ENCODE measurements at places on chromosomes 2 and 18.

- no peak for DNase-seq
These were observed 189.2 kb downstream of the ZBTB7C start for GRCh38 chr18:48219810-48220499.

GRCh38 chr2:83364264-83364663 is 1094.8 kb downstream of the SUCLG1 start:
- DNase-seq: no peak

GRCh38 chr2:44801289-44801840 is 140.1 kb upstream of the SIX3 start:
- DNase-seq: no peak

- no peak for DNase-seq
These were observed 32.0 kb upstream of the CCDC178 start for GRCh38 chr18:33472509-33472908.

DNA sequence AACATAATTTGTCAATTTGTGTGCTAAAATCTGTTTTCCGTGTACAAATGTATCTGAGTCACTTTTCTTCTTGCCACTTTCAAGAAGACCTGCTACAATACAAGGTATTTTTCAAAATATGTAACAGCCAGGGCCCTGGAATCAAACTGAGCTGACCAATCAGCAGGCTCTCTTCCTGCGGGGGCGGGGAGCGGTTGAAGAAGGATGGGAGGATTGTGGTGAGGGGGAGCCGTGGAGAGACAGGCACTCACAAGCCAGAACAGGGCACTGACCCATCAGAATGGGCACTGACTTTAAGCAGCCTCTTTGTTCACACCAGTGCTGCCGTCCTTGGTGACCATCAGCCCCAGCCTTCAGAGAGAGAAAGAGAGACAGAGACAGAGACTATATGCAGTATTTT is 40.6 kb upstream of the CCNYL1 start:
- DNase-seq: no peak

DNA sequence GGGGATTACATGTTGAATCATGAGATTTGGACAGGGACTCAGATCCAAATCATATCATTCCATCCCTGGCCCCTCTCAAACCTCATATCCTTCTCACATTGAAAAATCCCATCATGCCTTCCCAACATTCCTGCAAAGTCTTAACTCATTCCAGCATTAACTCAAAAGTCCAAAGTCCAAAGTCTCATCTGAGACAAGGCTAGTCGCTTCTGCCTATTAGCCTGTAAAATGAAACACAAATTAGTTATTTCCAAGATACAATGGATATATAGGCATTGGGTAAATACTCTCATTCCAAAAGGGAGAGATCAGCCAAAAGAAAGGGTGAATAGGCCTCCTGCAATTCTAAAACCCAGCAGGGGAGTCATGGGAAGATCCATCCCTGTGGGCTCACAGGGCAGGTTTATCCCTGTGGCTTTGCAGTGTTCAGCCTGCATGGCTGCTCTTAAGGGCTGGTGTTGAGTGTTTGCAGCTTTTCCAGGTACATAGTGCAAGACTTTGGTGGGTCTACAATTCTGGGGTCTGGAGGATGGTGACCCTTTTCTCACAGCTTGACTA is 21.2 kb upstream of the SLC14A1 start:
- DNase-seq: no peak

DNA sequence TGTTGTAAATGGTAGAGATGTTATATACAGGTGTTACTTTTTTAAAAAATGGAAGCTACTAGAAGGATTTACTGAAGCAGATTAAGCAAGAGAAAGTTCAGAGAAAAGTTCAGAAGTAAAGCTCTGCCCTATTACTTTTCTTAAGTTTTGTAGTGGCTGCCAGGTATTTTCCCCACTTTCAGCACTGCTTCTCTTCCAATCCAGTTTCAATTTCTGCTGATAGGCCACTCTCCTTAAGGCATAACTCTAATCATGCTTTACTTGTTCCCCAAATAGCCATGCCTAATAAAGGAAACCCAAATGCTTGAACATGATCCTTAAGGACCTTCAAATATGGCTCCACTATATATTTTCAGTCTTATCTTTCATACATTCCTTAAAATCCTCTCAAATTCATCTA is 880.8 kb upstream of the CDH2 start:
- DNase-seq: no peak

DNA sequence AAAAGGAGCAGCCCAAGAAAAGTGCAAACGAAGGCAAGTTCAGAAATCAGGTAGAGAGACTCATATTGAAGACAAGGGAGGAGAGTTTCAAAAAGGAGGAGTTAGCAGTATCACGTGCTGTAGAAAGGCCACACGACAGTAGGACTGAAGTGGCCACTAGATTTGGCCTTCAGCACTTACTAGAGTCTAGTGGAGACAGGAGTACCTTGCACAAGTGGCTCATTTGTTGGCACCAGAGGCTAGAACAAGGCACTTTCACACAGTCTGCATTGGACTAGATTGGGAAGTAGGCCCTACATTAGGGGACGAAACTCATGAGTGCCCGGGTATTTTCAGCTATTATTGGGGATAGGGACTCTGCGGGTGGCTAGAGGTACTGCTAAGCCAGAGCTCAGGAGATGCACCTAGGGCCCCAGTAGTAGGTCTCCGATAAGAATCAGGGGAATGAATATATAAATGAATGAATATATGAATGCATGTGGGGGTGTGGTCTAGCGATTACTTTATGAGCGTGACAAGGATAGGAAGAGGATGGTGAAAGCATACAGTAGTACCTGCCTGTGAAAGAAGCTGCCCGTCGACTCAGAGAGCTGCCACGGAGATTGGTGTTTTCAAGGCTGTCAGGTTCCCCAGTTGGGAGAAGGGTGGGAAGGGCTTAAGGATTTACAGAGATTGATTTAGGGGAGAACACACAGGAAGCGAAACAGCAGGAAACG is 1.4 kb upstream of the NCOA1 start:
- no peak for DNase-seq

GRCh38 chr2:84966731-84967130 is 4.2 kb upstream of the KCMF1 start:
- no peak for DNase-seq

DNA sequence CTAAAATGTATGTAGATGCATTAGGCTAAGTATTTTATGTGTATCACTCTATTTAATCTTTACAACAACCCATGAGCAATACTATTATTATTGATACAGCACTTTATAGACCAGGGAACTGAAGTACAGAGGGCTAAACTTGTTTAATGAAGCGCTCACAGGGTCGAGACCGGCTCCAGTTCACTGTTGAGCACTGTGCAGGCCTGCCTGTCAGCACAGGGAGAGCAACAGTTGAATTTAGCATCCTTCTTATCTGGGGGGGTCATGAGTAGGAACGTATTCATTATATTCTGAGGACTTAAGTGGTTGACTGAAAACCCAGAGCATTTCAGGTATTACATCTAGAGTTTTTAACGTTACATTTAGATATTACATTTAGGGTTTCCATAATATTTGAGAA is 120.1 kb downstream of the PLCL1 start:
- DNase-seq: no peak

DNA sequence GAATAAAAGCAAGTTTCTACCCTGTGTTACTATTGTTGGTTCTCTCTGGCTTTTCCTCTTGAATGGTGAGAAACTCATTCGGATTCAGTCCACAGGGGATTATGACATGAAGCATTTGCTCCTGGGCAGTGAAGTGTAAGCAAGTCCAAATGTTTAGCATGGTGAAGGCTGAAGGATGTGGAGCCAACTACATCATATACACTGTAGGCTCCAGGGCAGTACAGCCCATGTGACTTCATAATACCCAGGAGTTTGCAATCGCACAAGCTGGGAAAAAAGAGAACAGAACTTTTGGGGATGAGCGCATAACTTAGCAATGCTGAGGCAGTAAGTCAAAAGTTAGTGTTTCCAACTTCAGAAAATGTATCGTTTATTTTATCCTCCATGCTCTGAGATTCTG is 695.7 kb upstream of the POU3F3 start:
- no peak for DNase-seq

- DNase-seq: no peak
These were observed 65.3 kb downstream of the SUCLG1 start for GRCh38 chr2:84393829-84394228.

DNA sequence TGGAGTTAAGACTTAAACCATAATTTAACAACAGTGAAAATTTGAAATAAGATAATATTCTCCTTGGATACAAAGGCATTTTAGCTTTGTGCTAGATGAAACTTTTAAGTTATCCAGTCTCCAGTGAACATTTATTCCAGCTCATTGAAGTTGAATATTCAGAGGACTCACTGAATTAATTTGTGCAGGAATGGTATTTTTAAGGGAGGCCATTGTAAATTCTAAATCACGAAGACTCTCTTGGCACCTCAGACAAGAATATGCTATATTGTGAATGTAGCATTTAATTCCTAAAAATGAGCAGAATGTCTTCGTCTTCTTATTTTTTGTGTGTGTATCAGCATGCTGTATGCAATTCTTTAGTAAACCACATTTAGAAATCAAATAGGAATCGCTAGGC is 731.7 kb upstream of the RAB6C start:
- DNase-seq: no peak

DNA sequence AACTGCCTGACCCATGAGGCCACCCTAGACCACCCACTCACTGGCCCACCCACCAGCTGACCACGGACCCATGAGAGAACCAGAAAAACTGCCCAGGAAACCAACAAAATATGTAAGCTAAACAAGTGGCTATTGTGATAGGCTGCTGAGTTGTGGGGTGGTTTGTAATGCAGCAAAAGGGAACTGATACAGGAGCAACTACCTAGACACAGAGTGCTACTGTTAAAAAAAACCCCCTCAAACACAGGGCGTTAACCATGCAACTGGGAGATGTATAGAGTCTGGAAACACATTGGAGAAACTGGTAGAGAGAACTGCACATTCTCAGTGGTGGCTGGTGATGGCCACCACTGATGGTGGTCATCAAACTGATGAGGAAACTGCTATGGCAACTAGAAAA is 206.3 kb upstream of the GYPC start:
- DNase-seq: no peak

- DNase-seq: no peak
These were observed 59.2 kb upstream of the POMC start for GRCh38 chr2:25227576-25227975.

DNA sequence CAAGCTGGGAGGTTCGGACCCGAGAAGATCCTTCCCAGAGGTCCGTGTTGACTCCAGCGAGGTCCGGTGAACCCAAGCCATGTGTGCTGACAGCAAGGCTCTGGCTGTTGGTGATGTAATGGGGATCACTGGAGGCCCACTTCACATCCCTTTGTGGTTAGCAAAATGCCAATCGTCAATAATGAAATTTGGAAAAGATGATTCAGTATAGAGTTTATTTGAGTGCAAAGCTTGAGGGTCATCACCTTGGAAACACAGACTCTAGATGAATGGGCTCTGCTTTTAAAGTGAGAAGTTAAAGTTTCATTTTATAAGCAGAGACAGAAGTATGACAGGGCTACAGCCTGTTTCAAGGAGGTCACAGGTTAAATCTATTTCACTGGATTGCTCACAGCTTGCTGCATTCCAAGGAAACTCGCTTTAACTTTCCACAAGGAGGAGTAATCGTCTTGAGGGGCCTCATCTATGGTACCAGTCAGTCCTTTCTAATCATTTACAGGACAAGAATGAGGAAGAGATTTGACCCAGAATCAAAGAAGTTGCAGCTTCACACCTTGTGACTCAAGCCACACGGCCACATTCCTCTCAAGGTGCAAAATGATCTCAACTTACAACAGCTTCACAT is 140.5 kb downstream of the TPO start:
- DNase-seq: no peak

DNA sequence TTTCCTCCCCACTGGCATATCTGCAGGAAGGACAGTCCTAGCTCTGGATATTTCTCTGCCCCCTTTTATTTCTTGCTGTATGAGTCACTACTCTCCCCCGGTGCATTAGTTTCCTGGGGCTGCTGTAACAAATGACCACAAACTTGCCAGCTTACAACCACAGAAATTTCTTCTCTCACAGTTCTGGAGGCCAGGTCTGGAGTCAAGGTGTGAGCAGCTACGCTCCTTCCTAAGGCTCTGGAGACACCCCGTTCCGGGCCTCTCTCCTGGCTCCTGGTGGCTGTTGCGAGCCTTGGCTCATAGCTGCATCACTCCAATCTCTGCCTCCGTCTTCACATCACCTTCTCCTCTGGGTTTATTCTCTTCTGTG is 34.1 kb downstream of the PTPRM start:
- no peak for DNase-seq

DNA sequence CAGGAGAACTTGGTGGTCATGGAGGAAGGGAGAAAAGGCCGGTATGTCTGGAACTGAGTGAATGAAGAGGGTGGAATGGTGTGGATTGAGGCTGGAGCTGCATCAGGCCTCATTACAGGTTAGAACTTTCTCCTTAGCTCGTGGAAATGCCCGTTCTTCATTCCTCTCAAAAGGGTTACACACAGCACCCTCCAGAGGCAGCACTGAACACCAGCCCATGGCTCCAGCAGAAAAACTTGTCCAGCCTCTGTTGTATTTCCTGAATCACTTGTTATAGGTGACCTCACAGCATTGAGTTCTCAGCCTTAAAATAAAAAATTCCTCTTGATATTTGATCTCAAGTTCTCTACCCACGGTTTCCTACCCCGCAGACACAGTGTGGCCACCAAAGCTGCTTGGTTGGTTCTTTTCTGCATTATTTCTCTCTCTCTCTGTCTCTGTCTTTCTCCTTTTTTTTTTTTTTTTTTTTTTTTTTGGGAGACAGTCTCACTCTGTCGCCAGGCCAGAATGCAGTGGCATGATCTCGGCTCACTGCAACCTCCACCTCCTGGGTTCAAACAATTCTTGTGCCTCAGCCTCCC is 89.6 kb downstream of the ITGB1BP1 start:
- no peak for DNase-seq

- no peak for DNase-seq
These were observed 9.5 kb downstream of the SDC1 start for GRCh38 chr2:20215183-20216040.

DNA sequence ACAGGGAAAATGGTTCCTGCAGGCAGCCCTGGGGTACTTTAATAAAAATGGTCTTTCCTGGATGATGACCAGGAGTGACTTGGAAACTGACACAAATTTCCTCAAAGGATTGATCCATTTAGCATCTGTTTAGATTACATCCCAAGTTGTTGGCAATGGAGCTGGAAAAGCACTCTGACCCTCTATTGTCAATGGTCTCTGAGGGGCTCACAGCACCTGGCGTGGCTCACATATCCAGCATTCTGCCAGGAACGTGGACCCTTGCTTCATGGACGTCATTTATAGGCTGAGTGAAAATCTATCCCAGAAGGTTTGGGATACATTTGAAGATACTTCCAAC is 43.8 kb downstream of the SERTAD2 start:
- DNase-seq: no peak

GRCh38 chr2:40760071-40760666 is 308.3 kb upstream of the SLC8A1 start:
- DNase-seq: no peak

GRCh38 chr2:31239593-31240177 is 5.7 kb downstream of the EHD3 start:
- no peak for DNase-seq

- no peak for DNase-seq
These were observed 4.5 kb downstream of the FKBP7 start for GRCh38 chr2:178473931-178474330.

- no peak for DNase-seq
These were observed 96.4 kb downstream of the CYRIA start for GRCh38 chr2:16568998-16569784.

- DNase-seq: no peak
These were observed 32.7 kb upstream of the AFTPH start for GRCh38 chr2:64491426-64491825.

GRCh38 chr2:100222844-100223243 is 80.5 kb upstream of the AFF3 start:
- no peak for DNase-seq
